T-cell (primary cell): ENCODE measurements at places on chromosomes 2 and 18. TPM values are rescaled to one million over a fixed set of nuclear protein-coding genes. Genes with fewer than 3 reads are reported as not detected.

ADD2 gene
- total RNA-seq, result 7.9 TPM

SMARCAL1 gene
- total RNA-seq, result 17.2 TPM

HOXD4 gene
- total RNA-seq, result not detected

PID1 gene
- total RNA-seq, result 0.25 TPM

SCN3A gene
- total RNA-seq, result 0.06 TPM

- DNase-seq, result no peak
- no peak overlapping the region for H3K27ac ChIP-seq
- no peaks in the 10 kb centered on the region for H3K36me3 ChIP-seq
- no peaks in the 10 kb centered on the region for H3K27me3 ChIP-seq
Observed at GRCh38 chr2:17995593-17995992, 117.1 kb downstream of the KCNS3 start.

- H3K27ac ChIP-seq, result no peak overlapping the region
- no peak overlapping the region for H3K4me3 ChIP-seq
- H3K27me3 ChIP-seq, result peaks cover 23% of the 10 kb centered on the region
- H3K36me3 ChIP-seq, result no peaks in the 10 kb centered on the region
- DNase-seq, result no peak
- H3K4me1 ChIP-seq, result peaks cover 15% of the 10 kb centered on the region
Observed at GRCh38 chr2:174344716-174345461, 10.1 kb downstream of the SP9 start.

GRCh38 chr2:196987649-196988364 is 61.3 kb upstream of the PGAP1 start:
- no peak overlapping the region for H3K4me3 ChIP-seq
- H3K27me3 ChIP-seq, result no peaks in the 10 kb centered on the region
- DNase-seq, result no peak
- H3K27ac ChIP-seq, result peak overlapping the region; percentile 41
- H3K36me3 ChIP-seq, result no peaks in the 10 kb centered on the region
- peaks cover 2% of the 10 kb centered on the region for H3K4me1 ChIP-seq

DNA sequence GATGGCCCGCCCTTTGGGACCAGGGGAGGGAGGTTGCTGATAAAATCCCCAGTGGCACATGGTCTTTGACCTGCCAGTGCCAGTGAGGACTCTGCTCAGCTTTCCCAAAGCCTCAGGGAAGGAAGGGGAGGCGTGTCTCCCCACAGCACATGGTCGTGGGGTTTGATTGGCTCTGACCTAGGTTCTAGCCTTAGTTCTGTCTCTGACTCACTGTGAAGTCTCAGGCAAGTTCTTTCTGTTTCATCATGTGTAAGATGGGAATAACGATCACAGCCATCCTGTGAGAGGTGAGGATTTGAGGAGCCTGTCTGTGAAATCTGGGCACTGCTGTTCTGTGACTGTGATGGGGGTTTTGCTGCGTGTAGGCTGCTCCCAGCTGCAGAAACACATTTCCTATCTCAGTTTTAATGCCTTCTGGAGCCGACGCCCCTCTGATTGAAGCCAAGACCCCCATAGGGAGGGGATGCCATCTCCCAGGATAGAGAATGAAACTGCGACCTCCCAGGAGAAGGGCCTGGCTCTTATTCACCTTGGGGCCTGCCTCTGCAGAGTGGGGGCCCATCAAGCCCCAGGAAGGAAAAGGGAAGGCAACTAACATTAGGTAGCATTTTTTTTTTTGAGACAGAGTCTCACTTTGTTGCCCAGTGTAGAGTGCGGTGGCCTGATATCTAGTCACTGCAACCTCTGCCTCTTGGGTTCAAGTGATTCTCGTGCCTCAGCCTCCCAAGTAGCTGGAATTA is 84.0 kb downstream of the DDX1 start:
- H3K27me3 ChIP-seq, result no peaks in the 10 kb centered on the region
- no peak overlapping the region for H3K4me3 ChIP-seq
- H3K4me1 ChIP-seq, result no peaks in the 10 kb centered on the region

DNA sequence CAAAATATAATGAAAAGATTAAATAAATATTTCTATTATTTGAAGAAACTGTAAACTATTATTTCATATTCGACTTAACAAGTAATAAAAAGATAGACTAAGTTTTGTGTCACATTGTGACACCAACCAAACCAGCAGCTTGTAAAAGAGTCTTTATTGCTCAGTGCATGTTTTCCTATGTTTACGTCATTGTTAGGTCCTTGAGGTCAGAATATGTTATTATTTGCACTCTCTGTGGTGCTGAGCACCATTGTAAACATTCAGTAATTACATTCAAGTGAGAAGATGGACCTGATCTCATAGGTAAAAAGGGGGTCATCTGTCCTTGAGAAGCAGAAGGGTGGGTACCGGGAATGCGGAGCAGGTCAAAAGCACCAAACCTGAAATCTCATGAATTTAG is 1999.1 kb upstream of the CELF4 start:
- H3K27me3 ChIP-seq, result no peaks in the 10 kb centered on the region
- H3K27ac ChIP-seq, result no peak overlapping the region
- H3K36me3 ChIP-seq, result no peaks in the 10 kb centered on the region
- DNase-seq, result no peak

DNA sequence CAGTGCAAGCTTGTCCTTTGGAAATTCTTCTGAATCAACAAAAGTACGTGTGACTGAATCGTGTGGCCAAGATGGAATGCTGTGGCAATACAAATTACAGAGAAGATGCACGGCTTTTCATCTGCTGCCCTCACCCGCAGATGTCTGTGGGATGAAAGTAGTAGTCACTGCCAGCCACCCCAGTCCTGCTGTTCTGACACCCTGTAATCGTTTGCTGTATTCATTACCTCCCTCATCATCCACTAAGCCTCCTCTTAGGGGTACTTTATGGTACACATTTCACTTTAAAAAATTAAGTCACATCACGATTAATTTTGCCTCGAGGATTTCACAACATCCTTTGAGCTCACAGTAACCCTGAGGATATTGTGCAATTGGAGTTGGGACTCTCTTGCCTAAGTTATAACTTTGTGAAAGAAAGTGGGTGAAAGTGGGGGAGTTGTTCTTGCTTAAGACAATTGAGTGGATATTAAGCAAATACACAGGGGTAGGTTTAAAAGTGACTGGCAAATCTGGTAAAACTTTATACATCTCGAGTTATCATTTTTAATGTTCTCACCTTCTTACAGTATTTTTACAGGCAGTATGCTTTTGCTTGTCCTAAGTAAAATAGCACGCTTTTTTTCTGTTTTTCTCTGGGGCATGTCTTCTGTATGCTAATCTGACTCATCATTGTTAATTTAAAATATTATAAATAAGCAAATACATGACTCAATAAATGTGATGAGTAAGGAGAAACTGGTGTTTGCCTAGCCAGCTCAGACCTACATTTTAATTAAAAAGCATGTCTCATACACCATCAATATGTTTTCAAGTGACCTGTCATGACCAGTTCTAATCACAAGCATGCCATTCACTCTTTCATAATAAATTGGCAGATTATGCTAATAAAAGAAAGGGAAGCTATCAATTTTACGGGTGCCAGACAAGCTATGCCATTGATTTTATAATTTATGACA is 680.9 kb downstream of the IRS1 start:
- H3K4me3 ChIP-seq, result no peak overlapping the region
- no peaks in the 10 kb centered on the region for H3K36me3 ChIP-seq
- H3K27ac ChIP-seq, result no peak overlapping the region
- DNase-seq, result no peak
- H3K4me1 ChIP-seq, result no peaks in the 10 kb centered on the region

- no peaks in the 10 kb centered on the region for H3K4me1 ChIP-seq
- DNase-seq, result no peak
- no peak overlapping the region for H3K27ac ChIP-seq
- peaks cover 4% of the 10 kb centered on the region for H3K36me3 ChIP-seq
Observed at GRCh38 chr2:8753609-8754008, 71.8 kb downstream of the ID2 start.

GRCh38 chr18:57885931-57886330 is 82.8 kb upstream of the ATP8B1 start:
- H3K36me3 ChIP-seq, result no peaks in the 10 kb centered on the region
- no peaks in the 10 kb centered on the region for H3K4me1 ChIP-seq
- no peak overlapping the region for H3K27ac ChIP-seq
- no peak overlapping the region for H3K4me3 ChIP-seq
- DNase-seq, result no peak

GRCh38 chr18:76953583-76954233 is 131.4 kb downstream of the ZNF236 start:
- peaks cover 58% of the 10 kb centered on the region for H3K36me3 ChIP-seq
- peaks cover 2% of the 10 kb centered on the region for H3K4me1 ChIP-seq
- H3K4me3 ChIP-seq, result no peak overlapping the region
- no peak overlapping the region for H3K27ac ChIP-seq

DNA sequence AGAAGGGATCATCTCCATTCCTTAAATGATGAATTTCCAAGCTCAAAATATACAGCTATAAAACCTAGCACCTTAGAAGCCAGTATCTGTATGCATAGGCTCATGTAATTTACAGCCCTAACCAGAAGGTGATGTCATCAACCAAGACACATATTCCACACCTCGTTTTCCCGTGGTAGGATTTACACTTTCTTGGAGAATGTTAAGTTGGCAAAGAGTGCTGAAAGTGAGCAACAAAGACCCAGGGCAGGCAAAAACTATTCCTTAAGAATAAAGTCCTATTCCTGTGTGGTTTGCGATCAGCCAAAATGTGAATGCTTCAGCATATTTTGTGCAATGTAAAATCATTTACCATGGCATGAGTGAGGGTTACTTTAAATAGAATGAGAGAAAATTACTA is 247.1 kb downstream of the OSR1 start:
- no peaks in the 10 kb centered on the region for H3K36me3 ChIP-seq
- no peaks in the 10 kb centered on the region for H3K27me3 ChIP-seq
- H3K4me1 ChIP-seq, result no peaks in the 10 kb centered on the region
- H3K4me3 ChIP-seq, result no peak overlapping the region
- H3K27ac ChIP-seq, result no peak overlapping the region
- no peak for DNase-seq

GRCh38 chr2:132904142-132904842 is 234.3 kb upstream of the LYPD1 start:
- no peaks in the 10 kb centered on the region for H3K27me3 ChIP-seq
- no peak overlapping the region for H3K27ac ChIP-seq
- H3K36me3 ChIP-seq, result no peaks in the 10 kb centered on the region

- H3K4me3 ChIP-seq, result no peak overlapping the region
- H3K27me3 ChIP-seq, result no peaks in the 10 kb centered on the region
- H3K36me3 ChIP-seq, result no peaks in the 10 kb centered on the region
Observed at GRCh38 chr2:15850534-15850933, 89.8 kb upstream of the MYCN start.
